ENCODE measurements at places on chromosomes 6 and 20.

DNA sequence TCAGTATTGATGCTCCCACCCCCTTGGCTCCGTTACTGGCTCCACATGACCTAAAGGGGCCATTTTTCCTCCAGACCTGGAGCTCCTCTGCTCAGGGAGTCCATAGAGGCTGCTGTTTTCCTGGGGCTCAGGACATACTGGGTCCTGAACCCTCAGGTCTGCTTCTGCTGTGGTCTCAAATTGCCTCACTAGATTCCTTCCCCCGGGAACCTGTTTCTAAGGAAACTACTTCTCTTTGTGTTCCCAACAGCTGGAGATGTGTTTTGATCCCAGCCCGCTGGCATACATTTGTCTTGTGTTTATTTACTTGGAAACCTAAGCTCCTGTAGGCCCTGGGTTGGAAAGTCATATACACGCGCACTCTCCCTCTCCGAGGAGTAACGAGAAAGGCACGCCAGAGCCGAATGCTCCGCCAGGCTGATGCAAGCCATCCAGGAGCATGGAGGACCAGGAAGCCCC is 222.8 kb downstream of the UST start:
- DNase-seq = no peak

DNA sequence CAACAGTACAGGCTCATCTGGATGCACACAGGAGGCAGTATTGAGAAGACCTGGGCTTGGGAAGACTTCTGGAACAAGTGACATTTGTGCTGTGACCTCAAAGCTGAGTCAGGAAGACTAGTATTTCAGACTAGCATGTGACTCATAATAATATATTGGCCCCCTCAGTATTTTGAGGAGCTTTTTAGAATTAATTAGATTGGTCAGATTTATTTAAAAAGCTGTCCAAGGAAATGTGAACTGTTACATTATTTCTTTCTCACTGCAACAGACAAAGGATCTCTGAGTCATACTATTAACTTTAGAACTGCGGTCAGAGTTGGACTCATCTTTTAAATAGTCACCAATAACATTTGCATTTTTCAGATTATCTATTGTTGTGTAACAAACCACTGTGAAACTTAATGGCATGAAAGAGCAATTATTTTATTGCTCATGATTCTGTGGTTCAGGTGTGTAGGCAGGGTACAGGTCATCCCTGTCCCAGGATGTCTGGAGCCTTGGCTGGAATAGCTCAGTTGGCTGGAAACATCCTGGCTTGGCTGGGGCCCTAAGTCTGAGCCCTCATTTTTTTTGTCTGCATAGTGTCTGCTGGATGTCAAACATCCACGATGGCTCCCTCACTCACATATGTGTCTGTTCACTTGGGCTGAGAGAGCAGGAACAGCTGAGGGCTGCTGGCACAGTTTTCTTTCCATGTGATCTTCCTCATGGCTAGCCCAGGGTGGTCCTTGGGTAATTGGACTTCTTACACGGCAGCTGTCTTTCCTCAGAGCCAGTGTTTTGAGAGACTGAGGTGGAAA is 46.9 kb downstream of the MAP3K4 start:
- DNase-seq = no peak

- no peak for DNase-seq
These were observed 335.3 kb upstream of the DEFB115 start for GRCh38 chr20:30922129-30922528.

DNA sequence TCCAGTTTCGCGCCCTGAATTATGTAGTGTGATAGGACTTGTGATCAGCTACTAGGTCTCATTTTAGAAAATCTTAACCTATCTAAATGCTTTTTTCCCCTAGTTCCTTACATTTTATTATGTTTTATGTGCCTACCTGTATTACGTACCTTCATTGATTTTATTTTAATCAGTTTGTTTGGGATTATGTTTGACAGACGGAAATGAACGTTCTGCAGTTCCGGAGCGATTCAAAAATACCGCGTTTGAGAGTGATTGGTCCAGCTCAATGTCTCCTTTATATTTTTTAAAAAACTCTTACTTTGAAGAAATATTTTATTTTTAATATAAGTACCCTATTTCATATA is 114.3 kb upstream of the BTN3A2 start:
- no peak for DNase-seq

GRCh38 chr20:5535125-5535756 is 215.0 kb upstream of the SHLD1 start:
- DNase-seq = no peak

DNA sequence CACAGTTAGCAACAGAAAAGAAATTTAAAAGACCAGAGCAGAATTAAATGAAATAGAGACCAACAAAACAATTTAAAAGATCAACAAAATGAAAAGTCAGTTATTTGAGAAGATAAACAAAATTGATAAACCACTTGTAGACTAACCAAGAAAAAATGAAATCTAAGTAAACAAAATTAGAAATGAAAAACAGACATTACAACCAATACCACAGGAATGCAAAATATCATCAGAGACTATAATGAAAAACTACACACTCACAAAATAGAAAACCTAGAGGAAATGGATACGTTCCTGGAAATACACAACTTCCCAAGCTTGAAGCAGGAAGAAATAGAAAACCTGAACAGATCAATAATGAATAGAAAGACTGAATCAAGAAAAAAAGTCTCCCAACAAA is 97.8 kb downstream of the WDR27 start:
- DNase-seq = no peak

GRCh38 chr6:120290964-120291363 is 941.4 kb upstream of the MAN1A1 start:
- DNase-seq = no peak
